ENCODE measurements at places on chromosomes 4 and X.
A peak's percentile ranks its signal among the peaks of the same experiment; 100 is the strongest.

DNA sequence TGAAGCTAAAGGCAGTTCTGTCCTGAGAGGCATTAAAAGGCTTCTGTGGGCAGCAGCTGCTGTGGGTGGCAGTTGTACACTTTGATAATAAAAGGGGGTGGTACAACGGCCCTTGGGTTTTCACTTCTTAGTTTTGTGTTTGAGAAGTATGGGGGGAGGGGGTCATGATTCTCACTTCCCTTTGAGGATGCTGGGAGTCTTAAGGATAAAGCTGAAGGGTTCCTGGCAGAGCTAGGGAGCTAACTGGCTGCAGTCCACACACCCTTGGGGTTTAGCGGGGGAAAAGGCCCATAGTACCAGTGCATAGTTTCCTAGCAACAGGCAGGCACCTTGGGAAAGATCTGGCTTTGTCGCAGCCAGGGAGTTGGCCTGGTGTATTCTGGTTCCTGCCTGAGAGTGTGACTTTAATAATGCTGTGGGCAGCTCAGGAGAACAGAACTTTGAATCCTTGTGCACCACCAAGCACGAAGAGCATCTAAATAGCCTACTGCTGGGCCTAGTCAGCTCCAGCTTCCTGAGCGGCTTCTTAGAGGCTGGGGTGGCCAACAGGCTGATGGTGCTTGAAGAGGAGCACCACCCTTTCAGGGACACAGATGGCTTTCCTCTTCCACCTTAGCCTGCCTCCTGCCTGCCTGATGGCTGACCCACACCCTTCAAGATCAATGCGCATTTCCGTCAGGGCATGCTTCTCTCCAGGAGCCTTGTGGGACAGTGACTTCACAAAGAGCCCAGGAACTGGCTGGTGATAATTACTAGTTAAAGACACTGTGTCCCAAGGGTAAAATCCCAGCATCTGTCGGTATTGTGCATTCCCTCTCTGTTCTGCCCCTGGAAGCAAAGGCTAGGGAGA, 12.5 kb downstream of the ZBTB33 start:
- no peak for DNase-seq

DNA sequence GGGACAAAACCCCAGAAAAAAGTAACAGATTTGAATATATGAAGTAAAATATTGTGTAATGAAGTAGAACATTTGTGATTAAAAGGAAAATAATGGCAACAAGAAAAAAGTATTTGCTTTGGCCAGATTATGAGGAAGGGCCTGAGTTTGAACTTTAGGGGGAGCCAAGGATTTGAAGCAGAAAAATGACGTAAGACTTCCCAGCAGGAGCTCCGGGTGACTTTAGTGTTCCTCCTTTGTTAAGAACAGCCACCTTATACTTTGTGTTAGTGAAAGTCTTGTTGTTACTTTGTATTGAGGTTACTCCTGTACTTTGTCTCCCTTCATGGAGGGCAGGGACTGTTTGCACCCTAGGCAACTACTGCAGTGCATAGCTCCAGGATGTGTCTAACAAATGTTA, 41.1 kb downstream of the DCUN1D4 start:
- no peak for DNase-seq

GRCh38 chr4:8173492-8174242, 15.1 kb upstream of the ABLIM2 start:
- no peak for DNase-seq

- no peak for DNase-seq
Measured at GRCh38 chrX:82676386-82676785, 831.7 kb upstream of the POU3F4 start.

DNA sequence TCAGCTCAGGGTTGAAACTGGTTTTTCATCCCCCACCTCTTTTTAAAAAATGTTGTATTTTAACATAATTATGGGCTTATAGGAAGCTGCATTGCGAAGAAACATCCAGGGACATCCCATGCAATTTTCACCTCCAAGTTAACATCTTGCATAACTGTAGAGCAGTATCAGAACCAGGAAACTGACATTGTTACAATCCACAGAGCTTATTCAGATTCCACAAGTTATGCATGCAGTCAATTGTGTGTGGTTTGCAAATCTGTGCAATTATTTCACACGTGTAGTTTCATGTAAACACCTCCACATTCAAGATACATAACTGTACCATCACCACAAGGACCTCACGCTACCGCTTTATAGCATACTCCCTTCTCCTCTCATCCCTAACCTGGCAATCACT, 97.5 kb upstream of the GATB start:
- no peak for DNase-seq

DNA sequence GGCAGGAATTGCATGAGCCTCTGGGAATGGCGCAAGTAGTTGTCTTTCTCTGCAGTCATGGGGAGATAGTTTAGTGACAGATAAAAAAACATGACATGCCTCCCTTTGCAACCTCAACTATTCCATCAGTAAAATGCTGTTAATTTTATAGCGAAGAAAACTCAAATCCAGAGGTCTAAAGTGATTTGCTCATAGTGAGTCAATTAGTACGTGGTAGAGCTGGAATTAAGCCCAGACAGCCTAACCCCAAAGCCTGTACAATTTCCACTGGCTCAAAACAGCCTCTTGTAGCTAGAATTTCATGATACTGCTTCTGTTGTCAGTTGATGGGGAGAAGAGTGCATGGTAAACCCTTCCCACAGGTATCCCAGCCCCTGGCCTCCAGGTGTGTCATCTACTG, 81.3 kb upstream of the TRPC5 start:
- no peak for DNase-seq

- no peak for DNase-seq
Measured at GRCh38 chrX:37922928-37923327, 75.6 kb upstream of the DYNLT3 start.

DNA sequence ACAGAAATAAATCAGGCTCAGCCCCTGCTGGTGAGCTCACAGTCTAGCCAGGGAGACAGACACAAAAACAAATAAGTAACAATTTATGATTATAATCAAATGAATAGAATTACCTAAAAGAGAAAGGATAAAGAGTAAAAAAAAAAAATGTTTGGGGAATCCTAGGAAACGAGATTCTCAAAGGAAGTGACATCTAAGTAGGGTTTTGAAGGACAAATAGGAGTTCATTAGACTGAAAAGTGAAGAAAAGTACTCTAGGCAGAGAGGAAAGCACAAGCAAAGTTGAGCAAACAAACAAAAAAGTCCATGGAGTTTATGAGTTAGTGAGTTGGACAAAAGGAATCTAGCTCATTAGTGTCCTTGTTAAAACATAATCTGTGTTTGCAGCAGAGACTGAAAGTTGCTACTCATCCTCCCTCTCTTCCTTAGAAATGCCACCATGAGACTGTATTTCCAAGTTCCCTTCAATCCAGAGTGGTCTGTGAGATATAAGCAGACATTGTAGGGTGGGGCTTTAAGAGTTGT, 145.6 kb downstream of the SPATA18 start:
- DNase-seq: no peak

DNA sequence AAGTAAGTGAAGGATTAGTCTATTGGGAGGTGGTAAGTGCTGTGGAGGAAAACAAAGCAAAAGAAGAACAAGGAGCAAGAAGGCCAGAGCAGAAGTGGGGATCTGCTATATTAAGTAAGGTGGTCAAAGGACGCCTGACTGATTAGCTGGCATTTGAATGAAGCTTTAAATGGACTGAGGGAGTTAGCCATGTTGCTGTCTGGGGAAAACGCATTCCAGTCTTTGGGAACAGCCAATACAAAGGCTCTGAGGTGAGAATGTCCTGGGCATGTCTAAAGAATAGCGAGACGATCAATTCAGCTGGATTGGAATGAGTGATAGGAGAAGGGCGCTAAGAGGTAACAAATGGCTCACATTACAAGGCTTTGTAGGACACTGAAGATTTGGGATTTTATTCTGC, 48.5 kb upstream of the ATOH1 start:
- no peak for DNase-seq

DNA sequence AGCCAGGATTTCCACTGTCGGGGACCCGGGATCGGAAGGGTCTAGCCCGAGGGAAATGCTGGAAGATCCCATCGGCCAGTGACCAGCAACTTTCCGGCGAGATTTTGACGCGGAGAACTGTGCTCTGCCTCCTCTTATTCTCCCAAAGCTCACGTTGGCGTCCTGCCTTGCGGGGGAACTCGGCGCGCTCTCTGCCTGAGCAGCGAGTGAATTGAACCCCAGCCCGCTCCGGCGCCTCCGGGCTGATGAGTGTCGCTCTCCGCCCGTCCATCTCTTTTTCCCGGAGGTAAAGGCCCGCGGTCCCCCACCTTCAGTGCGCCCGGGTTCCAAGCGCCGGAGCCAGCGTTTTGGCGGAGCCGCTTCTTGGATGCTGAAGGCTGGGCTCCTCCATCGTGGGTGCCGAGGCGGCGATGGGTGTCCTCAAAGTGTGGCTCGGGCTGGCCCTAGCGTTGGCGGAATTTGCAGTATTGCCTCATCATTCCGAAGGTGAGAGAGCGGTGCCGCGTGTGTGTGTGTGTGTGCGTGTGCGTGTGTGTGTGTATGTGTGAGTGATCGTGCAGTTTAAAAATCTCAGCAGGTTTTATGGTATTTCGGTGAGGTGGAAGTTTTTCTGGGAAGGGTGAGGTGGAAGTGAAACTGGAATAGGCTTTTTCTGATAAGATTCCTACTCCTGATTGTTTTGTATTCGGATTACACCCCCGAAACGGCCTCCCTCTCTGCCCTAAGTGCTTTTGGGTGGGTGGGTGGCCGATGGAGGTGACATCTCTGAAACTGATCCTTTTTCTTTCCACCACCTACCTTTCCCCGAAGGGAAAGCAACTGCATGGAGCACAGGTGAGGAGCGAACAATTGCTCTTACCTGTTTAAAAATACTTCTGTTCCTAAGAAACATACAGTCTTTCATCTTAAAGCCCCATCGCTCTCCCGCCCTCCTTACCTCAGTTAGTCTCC, 752 bp downstream of the FRAS1 start:
- peak; percentile 38 for DNase-seq

DNA sequence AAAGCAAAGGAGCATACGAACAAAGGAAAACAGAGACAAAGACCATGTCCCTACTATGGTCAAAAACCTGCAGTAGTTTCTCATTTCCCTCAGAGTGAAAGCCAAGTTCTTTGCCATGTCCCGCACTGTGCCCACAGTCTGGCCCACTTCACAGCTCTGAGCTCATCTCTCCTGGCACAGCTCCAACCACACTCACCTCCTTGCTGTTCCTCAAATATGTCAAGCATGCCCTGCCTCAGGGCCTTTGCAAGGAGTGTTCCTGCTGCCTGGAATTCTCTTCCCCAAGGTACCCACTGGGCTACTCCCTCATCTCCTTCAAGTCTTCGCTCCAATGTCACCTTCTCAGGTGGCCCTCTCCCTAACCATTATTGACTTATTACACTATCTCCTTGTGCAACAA, 72.1 kb downstream of the COX18 start:
- no peak for DNase-seq

DNA sequence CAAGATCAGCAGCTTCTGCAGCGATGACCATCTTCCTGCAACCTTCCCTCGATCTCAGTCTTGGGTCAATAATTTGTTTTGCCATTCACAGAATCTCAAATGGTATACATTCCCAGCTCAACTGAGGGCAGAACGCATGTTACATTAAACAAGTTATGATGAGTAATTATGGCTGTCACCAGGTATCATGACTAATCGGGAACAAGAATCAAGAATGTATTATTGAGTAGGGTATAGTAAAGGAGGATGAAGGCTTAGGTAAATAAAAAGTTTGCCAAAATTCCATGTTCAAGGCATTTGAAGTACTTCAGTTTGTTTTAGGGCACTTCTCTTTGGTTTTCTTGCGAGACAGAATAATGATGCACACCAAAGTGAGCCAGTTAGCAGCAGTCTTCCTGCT, 194.1 kb downstream of the SH2D1A start:
- no peak for DNase-seq

- no peak for DNase-seq
Measured at GRCh38 chr4:121876070-121876469, 5.8 kb upstream of the BBS7 start.

GRCh38 chrX:136214551-136214950, 36.6 kb downstream of the MAP7D3 start:
- DNase-seq: no peak

GRCh38 chr4:136088211-136088867, 1444.0 kb downstream of the PCDH18 start:
- no peak for DNase-seq

DNA sequence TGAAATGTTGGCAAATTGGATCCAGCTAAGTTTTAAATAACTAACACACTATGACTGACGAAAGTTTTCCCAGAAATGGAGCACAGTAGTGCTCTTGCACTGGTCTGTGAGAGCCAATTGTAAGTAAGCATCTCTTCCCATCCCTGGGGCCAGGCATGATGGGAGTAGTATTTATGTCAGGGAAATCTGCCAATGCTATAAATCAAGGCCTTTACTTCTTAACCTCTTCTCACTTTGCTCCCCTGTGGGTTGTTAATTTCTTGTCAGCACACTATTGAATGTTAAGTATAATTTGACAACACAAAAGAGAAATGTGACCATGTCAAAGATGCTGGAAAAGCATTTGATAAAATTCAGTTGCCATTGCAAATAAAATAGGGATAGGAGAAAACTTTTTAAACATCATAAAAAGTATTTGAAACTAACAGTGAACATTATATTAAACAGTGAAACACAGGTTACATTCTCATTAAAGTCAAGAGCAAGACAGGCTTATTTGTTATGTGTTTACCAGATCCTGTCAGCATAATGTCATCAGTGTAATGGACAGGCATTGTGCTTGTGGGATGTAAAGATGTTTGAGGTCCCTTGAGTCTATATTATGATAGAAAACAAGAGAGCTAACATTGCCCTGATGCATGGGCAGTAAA, 5.0 kb downstream of the F8A1 start:
- no peak for DNase-seq

DNA sequence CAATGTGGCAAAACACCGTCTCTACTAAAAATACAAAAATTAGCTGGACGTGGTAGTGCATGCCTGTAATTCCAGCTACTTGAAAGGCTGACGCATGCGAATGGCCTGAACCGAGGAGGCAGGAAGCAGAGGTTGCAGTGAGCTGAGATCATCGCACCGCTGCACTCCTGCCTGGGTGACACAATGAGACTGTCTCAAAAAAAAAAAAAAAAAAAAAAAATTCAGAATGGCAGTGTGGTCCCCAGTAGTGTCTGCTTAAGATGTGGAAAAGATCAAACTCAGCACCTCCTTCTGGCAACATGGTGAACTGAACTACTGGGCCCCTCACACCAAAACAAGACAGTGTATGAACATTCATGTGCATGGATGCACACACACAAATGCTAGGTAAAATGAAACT, 32.2 kb downstream of the SMS start:
- no peak for DNase-seq

GRCh38 chr4:179472164-179472563, 2029.9 kb upstream of the AGA start:
- no peak for DNase-seq

- no peak for DNase-seq
Measured at GRCh38 chr4:185217408-185217975, 8.1 kb downstream of the SNX25 start.

DNA sequence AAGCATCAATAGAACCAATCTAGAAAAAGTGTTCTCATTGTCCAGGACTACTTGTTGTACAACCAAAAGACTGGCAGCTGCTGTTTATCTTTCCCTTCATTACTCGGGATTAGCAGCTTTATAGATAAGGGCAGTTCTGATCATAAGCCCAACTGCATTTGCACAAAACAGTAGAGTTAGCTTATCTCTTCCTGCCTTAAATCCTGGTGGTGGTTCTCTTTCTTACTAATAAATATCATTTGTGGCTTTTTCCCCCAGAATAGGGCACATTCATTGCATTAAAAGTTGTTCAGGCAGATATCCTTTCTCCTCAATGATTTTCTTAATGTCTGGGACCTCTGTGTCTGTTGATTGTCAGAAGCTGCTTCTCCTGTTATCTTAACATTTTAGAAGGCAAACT, 20.2 kb upstream of the RRAGB start:
- no peak for DNase-seq

- no peak for DNase-seq
Measured at GRCh38 chrX:139831675-139832456, 101.0 kb downstream of the ATP11C start.

All from neural crest cell (in vitro differentiated cells).